Stimulated activated CD4-positive, alpha-beta T cell treated with anti-CD3 and anti-CD28 coated beads, TNF-alpha, amount 100 ng/mL, for 48 hours (primary cell): ENCODE measurements at places on chromosomes 2 and 18.
A peak's percentile ranks its signal among the peaks of the same experiment; 100 is the strongest.

GRCh38 chr18:3405713-3406112 is 44.3 kb upstream of the TGIF1 start:
- DNase-seq = no peak

GRCh38 chr2:201990069-201990468 is 43.6 kb upstream of the FZD7 start:
- no peak for DNase-seq

- DNase-seq = no peak
Observed at GRCh38 chr2:207229161-207229560, 63.4 kb upstream of the KLF7 start.

- no peak for DNase-seq
Observed at GRCh38 chr18:65852273-65852672, 101.5 kb downstream of the CDH7 start.

DNA sequence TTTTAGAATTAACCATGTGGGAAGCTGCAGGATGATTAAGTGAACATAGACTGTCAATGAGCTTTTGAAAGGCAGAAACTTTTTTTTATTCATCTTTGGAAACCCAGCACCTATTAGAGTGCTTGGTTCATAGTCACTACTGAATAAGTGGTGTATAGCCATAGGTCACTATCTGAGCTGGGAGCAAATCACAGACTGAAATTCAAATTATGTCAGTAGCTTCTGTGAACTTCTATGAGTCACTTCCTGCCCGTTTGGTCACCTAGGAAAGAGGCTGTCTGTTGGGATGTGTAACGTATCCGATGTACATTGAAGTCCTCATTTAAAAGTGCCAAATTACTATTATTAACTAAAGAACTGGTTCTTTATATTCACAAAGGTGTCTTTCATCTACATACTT is 20.5 kb upstream of the SLC40A1 start:
- no peak for DNase-seq

GRCh38 chr2:161370981-161371380 is 45.1 kb upstream of the TBR1 start:
- DNase-seq = no peak

DNA sequence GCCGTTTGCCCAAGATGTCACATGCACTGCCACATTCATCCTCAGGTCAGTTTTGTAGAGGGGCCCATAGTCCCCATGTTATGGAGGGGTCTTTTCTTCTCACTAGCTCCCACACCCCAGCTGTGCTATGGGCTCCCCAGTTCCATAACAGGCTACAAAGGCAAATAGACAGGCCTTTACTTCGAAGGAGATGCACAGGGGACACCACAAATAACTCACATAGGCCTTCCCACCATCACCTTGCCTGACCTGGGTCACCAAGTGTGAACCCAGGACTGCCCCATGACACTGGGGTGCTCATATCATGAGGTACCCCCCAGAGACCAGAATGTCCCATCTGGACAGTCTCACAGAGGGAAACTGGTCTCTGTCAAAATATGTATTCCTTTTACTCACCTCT is 15.0 kb upstream of the INO80C start:
- no peak for DNase-seq

DNA sequence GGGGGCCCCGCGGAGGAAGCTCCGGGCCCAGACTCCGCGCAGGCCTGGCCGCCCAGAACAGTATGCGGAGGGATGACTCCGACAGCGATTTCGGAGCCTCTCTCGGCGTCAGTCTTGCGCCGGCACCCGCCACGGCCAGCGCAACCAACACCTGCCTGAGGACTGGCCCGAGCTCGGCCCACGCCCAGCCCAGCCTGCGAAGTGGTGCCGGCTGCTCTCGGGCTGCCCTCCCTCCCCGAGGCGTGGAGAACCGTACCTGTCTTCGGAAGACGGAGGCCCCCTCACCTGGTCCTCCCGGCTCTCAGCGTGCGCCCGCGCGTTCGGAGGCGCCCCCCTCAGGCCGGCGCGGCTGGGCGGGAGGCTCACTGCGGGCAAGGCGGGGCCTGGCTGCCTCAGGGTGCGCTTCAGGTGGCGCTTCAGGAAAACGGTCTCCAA is at the start of gene M1AP:
TSS of gene M1AP (minus strand) at position 322 of the 435 bp plus-strand sequence. CDS start 8,055 bp downstream, outside the sequence.
- DNase-seq = peak; percentile 8

DNA sequence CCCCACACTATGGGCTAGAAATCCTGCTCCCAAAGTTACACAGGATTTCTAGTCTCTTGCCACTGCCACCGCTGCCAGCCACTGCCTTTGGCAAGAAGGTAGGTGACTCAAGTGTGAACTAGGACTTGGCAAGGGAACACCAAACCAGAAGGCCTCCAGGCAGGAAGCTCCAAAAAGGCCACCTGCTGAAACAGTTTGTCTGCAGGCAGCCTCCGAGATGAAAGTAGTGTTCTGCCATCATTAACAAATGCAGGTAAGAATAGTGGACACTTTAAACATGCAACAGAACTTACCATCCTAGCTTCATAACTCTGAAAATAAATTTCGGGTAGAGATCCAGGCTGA is 3.9 kb downstream of the ANKRD44 start:
- DNase-seq = no peak

- no peak for DNase-seq
Observed at GRCh38 chr2:57908736-57909161, 137.9 kb upstream of the VRK2 start.

- no peak for DNase-seq
Observed at GRCh38 chr2:18267501-18267900, 293.0 kb downstream of the RDH14 start.

- no peak for DNase-seq
Observed at GRCh38 chr2:127108090-127108523, 1.2 kb upstream of the BIN1 start.

DNA sequence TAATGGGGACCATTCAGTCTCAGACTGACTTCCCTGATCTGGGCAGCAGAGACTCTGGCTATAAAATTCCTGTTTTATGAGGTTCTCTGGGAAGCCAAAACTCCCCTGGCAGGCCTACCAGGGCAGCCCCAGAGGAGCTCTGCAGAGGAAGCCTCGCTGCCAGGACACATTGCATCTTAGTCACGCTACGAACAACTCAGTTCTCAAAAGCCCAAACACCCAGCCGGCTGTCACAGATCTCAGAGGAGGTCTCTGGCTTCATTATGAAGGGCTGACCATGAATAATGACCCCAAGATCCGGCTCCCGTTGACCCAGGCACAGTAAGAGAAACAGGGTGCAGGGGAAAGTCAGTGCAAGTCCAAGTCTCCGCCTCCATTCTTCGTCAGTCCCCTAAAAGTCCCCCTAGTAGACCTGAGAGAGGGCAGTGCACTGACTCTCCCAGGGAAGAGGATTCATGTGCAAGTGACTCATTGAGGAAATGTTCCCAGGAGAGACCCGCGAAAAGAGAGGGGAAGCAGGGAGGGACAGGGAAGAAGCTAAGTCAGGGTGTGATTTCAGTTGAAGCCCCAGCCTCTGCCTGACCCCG is 212.3 kb downstream of the CYP26B1 start:
- no peak for DNase-seq

DNA sequence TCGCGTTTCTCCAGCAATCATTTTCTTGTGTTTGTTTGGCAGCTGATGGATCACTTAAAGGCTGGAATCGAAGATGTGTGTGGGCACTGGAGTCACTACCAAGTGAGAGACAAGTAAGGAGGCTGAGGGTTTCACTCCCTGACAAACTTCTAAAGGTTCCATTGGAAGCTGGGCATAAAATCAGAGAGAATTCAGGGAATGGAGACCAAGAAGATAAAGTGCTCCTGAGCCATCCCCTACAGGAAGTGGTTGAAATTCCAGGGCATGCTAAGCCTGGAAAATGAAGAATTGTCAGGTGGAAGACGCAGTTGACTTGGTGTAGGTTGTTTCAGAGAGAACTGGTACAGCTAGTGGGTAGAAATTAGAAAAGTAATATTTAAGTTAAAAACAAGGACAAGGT is 39.1 kb downstream of the SLC9A4 start:
- no peak for DNase-seq

DNA sequence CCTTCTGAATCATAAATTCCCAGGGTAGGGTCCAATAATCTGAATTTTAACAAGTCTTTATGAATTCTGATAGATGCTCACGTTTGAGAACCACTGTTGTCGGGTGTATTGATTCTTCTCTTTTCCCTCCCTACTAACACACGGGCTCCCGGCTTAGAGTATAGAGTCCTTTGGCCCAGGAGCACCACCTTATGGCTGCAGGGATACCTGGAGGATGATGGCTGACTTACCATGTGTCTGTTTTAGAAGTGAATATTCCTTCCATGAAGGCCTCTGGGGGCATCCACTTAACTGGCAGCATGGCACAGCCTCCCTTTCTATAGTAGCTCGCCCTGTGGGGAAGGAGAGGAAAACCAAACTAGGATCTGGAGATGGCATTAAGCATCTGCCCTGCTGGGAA is 91.7 kb downstream of the CLIP4 start:
- no peak for DNase-seq
